IPS-NIHi11 (cell line): ENCODE measurements at places on chromosomes 13 and 19.

DNA sequence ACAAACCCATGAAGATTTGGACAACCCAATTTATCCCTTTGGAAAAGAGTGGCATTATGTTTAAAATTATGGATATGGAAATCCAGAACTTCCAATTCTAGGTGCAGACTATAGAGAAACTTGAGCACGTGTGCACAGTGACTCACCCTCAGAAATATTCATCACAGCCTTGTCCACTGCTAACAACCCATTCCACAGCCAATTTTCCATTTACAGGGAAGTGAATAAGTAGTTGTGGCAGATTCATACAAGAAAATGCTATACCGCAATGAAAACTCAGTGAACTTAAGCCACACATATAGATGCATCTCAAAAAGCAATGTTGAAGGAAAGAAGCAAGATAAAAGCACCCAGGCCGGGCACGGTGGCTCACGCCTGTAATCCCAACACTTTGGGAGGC, 133.3 kb downstream of the USP12 start:
- DNase-seq = no peak

GRCh38 chr13:89401264-89401675, 1730.1 kb downstream of the SLITRK5 start:
- no peak for DNase-seq

DNA sequence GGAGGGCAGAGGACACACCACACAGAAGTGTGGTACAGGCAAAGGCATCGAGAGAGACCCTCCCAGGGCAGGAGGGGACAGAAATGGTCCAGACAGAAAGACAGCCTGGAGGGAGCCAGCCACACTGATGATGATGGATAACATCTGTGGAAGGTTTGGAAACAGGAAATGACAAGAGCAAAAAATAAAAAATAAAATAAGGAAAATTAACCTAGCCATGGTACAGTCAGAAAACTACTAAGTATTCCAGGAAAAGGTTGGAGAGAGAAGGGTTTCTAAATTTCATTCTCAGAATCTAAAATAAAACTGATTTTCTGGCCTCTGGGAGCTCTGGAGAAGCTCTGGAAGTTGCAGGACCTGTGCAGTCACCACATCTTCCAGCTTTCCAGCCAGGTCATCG, 115.2 kb upstream of the VSTM2B start:
- no peak for DNase-seq

- no peak for DNase-seq
Observed at GRCh38 chr13:110798081-110798994, 84.8 kb downstream of the ING1 start.

- no peak for DNase-seq
Observed at GRCh38 chr13:36712770-36713169, 39.0 kb downstream of the SERTM1 start.

GRCh38 chr13:30030141-30030750, 179.8 kb upstream of the UBL3 start:
- no peak for DNase-seq

GRCh38 chr13:113413178-113413897, 40.0 kb downstream of the ADPRHL1 start:
- DNase-seq = no peak

DNA sequence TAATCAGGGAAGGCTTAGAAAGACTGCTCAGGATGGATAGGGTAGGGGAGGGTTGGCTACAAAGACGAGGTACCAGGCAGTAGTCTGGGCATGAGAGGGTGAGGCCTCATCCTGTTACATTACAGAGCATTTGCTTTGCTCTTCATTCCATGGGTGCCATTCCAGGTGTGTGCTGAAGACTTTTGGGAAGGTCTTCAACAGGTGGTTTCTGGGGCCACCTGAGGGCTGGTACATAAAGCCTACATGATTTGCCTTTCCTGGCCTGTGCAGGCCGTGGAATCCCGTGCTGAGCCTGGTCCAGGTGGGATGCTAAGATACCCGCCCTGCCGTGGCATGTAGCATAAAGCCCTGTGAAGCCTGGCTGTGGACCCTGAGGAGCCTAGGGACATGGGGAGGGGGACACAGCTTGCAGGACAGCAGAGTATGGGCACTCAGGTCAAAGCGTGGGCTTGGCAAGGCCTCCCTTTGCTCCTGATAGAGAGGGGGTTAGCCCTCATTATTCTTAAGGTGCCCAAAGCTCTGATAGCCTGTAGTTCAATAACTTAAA, 55.6 kb upstream of the ZNF536 start:
- no peak for DNase-seq

DNA sequence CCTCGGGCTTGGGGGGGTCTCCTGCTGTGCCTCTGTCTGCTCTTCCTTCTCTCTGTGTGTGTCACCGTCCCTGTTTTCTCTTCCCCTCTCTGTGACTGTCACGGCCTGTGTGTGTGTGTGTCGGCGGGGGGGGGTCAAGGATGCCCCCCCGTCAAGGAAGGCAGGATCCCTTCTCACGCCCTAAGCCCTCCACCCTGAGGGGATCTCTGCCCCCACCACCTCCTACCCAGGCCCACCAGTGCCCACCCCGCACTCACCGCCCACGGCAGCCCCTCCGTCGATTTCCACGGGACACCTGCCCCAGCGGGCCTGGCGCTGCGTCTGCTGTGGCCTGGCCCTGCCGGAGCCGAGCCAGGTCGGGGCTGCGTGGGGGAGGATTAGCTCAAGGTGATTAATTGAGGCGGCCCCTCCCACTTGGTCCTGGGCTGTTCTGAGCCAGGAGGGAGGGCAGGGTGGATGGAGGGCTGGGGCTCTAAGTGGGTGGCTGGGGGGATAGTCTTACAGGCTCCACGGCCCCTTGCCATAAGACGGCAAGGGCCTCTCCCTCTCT, at the start of gene RAX2:
RAX2 (minus strand) TSS at position 323 of the 550 bp plus-strand sequence. CDS start 486 bp downstream, outside the sequence.
- no peak for DNase-seq

- no peak for DNase-seq
Observed at GRCh38 chr13:80052286-80052685, 288.6 kb downstream of the SPRY2 start.

- DNase-seq = no peak
Observed at GRCh38 chr13:107367258-107367657, 799.3 kb upstream of the ARGLU1 start.

DNA sequence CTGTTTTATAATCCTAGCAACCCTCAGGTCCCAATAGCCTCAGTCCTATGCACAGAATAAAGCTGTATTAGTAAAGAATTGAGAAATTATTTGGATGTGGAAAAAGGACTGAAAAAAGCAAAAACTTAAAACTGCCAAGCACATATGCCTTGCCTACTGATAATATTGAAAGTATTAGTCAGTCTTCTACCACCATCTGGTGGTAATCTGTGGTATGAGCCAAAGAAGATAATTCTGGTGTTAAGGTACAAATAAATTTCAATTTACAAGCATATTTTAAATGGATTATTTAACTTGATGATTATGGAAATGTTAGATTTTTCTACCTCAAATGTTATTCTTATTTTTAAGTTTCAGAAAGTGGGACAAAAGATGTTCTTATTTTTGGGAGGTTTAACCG, 460.3 kb upstream of the KLHL1 start:
- peak; percentile 55 for DNase-seq

DNA sequence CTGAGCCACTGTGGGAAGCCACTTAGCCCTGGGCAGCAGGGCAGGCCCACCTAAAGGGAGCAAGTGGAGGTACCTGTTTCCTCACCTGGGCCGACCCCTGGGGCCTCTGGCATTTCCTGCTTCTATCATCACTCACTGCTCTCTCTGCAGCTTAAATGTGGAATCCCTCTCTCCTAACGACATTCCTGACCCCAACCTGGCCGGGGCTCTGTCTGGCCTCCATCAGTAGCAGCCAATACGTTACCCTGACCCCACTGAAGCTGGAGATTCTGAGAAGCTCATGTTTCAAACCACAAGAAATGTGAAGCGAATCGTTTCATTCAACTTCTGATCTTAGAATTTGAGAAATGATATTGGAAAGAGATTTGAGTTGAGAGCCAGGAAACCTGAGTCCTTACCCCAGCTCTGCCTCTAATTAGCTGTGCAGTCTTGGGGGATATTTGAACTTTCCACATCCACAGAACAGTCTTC, 39.9 kb downstream of the DOCK9 start:
- DNase-seq = peak; percentile 81

DNA sequence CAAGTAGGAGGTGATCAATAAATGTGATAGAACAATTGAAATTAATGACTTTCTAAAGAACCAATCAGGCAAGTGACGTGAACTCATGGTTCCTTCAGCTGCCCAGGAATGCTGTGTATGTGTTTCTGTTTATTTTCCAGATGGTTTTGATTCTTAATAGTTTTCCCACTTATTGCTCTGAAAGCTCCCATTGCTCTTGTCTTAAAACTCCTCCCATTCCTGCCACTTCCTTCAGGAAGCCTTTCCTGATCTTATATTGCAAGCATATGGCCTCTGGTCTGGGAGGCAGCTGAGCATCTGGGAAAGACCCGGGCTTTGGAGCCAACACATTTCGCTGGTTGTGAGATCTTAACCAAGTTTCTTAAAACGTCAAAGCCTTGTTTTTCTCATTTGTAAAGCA, 17.1 kb upstream of the LATS2 start:
- DNase-seq = no peak

DNA sequence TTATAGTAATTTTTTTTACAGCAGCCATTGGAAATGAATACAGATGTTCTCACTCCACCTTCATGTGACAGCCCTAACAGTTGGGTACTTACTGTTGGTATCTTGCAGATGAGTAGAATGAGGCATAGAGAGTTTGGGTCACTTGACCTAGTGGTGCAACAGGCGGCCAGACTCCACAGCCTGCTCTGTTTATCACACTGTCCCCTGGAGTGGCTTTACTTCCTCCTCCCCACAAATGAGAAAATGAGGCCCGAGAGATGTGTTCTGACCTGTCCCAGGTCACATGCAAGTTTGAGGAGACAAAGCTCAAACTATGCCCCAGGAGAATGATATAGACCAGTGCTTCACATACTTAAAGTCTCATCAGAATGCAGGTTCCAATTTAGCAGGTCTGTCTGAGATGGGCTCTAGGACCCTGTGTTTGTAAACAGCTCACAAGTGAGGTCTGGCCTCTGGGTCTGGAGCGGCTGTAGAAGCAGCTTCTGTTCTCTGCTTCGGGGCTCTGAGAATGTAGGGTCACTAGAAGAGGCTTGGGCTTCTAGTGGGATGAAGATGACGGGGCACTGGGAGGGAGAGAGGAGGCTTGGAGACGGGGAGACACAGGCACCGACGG, 37.4 kb upstream of the RCBTB2 start:
- DNase-seq = no peak

GRCh38 chr19:16001481-16002312, 52.9 kb downstream of the OR10H4 start:
- no peak for DNase-seq

DNA sequence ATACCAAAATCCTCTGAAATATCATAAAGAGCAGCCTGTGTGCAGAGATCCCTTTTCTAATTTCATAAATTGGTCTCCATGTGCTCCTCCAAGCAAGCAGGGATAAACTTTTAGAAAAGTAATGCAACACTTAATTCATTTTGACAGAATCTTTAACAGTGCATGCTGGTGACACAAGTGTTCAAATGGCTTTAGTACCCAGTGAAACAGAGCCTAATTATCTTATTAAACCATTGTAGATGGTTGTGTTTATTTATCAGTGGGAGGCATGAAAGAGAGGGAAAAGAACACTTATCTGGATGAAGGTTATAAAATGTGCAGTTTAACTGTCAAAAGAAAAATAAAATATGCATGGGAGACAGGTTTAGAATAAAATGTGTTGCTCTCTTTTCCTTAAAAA, 945.0 kb upstream of the PCDH20 start:
- DNase-seq = no peak

DNA sequence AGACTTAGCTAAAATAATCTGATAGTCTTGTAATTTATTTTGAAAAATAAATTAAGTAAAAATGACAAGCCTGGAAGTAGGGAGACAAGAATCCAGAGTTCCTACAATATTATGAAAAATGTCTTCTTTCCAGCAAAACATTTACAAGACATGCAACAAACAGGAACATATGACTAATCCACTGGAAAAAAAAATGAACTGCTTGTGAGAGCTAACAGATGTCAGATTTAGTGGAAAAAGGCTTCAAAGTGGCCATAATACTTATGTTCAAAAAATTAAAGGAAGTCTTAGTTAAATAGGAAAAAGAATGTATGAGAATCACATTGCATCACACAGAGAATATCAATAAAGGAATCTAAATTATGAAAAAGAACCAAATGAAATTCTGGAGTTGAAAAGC, 2082.0 kb upstream of the PCDH20 start:
- DNase-seq = no peak

DNA sequence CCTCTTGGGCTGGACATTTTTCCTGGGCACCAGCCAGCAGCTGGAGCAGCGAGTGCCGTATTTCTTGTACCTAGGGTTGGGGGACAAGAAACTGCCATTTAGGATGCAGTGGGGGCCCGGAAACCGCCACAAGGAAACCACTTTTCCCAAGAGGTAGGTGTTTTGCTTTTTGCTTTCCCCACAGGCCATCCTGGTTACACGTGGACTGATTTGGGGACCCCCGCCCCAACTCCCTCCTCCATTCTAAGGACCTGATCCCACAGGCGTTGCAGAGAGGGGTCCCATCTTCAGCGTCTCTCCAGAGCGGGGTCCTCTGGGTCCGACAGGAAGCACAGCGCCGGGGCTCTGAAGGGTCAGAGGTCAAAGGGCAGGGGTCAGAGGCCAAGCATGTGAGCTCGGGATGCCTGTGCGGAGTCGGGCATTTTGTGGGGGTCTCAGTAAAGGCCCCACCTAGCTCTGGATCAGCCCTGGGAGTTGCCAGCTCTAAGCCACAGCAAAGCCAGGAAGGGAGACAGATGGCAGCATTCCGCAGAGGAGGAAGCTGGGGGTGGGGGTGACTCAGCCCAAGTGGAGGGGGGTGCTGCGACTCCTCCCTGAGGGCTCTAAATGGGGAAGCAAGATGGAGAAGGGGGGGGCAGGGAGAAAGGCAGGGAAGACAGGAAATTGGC, 4.3 kb downstream of the ZGLP1 start:
- DNase-seq = no peak

GRCh38 chr19:21677696-21678418, 89.5 kb downstream of the ZNF100 start:
- DNase-seq = no peak

DNA sequence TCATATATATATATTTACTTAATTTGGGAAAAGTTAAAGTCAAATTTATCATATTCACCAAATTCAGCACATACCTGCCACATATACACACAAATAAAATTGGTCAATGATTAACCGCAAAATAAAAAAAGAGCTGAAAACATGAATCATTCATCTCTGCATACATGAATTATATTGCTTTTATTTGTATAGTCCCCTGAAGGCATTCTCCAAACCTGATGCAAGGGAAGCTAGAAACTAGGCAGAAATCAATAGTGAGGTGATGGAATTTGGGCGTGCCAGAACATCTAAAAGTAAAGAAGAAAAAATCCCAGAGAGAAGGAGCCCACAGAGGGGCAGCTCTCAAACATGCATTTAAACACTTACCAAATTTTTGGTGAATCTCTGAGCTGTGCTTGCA, 60.1 kb downstream of the UFM1 start:
- DNase-seq = no peak

- DNase-seq = no peak
Observed at GRCh38 chr13:41900918-41901317, 60.0 kb downstream of the VWA8 start.

- no peak for DNase-seq
Observed at GRCh38 chr13:48600374-48601364, 53.1 kb upstream of the CYSLTR2 start.

- DNase-seq = no peak
Observed at GRCh38 chr19:46731007-46731501, 14.1 kb upstream of the PRKD2 start.
